ENCODE measurements at places on chromosomes 6 and 20.

DNA sequence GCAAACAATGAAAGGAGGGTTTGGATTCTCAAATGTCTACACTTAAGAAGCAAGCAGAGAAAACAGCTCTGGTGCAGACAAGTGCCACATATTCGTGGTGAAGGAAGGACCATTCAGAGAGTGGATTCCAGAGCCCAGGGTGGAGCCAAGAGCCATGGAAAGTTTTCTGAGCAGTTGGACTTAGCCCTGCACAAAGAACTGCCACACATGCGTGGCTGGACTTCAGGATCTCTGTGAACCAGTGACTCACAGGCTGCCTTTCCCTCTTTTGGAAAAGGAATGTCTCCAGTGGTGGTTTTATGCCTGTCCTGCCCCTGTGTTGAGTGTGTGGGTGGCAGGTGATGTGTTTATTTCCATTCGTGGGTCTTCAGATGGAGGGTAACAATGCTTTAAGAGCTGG, 489.5 kb downstream of the CDH26 start:
- no peak for DNase-seq

- DNase-seq: no peak
Measured at GRCh38 chr20:55597526-55597925, 407.8 kb downstream of the CBLN4 start.

GRCh38 chr6:113680301-113680700, 176.8 kb upstream of the MARCKS start:
- DNase-seq: no peak

- peak; percentile 12 for DNase-seq
Measured at GRCh38 chr6:123967905-123968304, 164.2 kb downstream of the NKAIN2 start.

- no peak for DNase-seq
Measured at GRCh38 chr20:47675190-47676142, 109.8 kb downstream of the SULF2 start.

DNA sequence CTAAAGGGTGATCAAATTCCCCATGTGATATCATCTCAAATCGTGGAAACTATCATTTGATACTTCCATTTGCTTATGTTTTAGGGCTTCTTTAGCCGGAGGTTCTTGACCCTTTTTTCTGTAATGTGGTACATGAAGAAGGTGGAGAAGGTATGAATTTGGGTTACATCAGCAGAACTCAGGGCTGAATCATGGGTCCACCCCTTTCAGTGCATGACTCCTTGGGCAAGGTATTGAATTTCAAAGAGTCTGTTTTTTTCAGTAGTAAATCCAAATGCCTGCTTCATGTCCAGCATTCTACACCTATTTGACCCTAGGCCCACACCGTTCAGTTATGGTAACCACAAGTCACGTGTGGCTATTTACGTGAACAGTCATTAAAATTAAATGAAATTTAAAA, 30.6 kb upstream of the QKI start:
- no peak for DNase-seq

DNA sequence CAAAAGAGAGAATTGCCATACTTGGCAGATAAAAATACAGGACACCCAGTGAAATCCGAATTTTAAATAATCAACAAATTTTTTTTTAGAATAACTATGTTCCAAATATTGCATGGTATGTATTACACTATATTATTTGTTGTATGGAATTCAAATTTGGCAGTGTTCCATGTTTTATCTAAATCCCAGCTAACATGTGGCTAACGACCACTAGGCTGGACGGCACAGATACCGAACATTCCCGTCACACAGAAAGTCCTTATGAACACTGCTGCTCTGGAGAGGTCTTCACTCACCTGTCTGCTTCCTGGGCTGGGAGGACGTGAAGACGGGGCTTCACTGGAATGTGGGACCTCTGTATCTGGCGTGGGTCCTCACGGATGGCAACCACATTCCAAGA, 32.8 kb downstream of the SNX5 start:
- no peak for DNase-seq

- DNase-seq: no peak
Measured at GRCh38 chr20:17762243-17762872, 62.6 kb downstream of the BANF2 start.

DNA sequence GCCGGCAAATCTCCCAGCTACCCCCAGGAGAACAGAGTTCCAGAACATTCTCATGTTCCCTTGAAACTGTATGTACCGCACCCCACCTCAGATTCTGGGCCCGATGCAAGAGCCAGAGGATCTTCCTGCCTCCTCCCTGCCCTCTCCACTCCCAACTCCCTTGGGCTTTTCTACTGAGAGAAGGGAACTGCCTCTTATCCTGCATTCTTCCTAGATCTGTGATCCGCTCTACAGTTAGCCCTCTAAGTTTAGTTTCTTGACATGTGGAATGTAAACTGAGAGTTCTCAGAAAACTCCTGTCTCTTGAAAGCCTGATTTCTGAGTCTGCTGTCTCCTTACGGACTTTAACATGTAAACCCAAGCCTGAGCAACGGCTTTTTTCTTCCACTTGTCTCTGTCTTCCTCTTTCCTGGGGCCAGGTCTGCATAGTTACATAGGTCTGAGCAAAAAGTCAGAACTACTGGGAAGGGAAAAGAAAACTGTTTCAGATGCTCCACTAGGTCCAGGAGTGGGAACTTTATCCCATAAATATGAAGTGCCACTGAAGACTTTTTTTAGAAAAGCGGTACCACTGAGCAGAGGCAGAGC, 86.5 kb upstream of the TNFAIP3 start:
- DNase-seq: no peak

GRCh38 chr6:144895313-144896278, 610.5 kb downstream of the UTRN start:
- no peak for DNase-seq

DNA sequence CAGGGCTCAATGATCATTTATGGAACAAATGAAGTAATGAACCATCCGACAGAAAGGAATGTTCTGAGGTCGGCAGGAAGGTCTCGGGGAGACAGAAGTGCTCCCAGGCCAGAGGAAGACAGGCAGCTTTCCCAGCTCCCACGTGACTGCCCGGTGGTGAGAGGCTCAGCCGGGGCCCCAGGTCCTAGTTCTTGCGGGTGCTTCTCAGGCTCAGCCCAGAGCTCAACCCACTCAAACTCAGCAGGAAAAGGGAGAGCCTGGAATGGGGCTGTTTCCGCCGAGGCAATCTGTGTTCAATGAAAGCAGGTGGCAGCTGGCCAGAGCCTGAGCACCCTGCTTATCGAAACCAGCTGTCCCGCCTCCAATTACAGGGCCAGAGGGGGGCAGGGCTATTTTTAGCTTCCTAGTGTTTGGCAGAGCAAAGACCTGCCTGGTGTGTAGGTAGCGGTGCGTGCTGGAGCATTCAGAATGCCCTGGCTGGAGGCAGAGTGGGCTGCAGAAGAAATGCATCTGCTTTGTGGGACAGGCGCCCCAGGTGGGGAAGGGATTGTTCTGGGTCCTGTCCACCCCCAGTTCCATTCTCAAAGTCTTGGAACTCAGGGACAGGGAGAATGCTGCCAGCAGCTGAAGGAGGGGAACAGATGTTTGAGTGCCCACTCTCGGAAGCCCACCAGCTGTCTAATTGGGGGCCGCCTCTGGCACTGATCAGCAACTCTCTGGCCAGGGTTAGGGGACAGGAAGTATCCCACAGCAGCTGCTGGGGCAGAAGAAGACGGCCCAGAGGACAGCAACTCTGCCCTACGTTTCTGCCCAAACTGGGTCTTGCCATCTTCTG, 145.1 kb downstream of the PREX1 start:
- peak; percentile 96 for DNase-seq

GRCh38 chr6:163940705-163941623, 526.4 kb downstream of the QKI start:
- DNase-seq: no peak

GRCh38 chr6:13280254-13280653, 48.1 kb downstream of the TBC1D7 start:
- no peak for DNase-seq

- DNase-seq: no peak
Measured at GRCh38 chr20:22916021-22916842, 118.9 kb upstream of the SSTR4 start.

GRCh38 chr6:158939255-158940159, 60.5 kb downstream of the RSPH3 start:
- no peak for DNase-seq

- no peak for DNase-seq
Measured at GRCh38 chr20:539848-540247, 3.7 kb downstream of the CSNK2A1 start.

Data from DMS 273 treated with DMSO at 0.1 percent for 48 hours (cell line).